ENCODE measurements at places on chromosomes 5 and 9.

DNA sequence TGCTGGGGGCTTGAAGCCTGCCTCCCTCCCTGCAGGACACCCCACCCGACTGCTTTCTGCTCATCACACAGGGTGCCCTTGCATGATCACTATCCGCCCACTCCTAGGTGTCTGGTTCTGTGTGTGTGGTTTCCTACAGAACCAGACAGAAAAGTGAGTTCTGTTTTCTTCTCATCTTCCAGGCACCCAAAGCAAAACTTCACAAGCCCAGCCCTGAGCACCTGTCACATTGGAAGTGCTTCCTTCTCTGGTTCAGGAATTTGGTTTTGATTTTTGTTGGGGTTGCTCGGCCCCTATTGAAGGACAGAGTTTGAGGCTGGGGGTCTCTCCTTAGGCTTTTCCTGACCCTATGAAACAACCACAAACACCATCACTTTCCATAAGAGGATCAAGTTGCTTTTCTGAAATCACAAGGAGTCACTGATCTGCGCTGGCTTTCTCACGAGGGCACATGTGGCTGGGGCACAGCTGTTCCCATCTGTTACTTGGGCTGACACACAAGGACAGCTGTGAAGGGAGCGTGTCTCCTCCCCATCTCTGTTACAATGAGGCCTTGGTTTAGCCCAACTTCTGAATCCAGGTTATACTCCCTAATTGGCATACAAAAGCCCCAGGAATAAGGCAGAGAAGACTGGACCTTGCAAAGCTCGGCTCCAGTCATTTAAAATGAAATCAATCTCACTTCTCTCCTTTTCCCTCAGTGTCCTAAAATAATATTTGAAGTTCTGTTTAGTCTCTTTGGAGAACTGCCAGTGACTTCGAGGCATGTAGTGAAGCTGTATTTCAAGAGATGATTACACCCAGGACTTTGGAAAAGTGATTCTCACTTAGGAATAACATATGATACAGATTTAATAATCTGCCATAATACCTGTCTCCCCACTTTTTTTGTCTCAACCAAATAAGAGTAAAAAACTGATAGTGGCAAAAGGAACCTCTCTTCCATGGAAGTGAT, 213.1 kb upstream of the GAS1 start:
- DNase-seq, result peak; percentile 46

DNA sequence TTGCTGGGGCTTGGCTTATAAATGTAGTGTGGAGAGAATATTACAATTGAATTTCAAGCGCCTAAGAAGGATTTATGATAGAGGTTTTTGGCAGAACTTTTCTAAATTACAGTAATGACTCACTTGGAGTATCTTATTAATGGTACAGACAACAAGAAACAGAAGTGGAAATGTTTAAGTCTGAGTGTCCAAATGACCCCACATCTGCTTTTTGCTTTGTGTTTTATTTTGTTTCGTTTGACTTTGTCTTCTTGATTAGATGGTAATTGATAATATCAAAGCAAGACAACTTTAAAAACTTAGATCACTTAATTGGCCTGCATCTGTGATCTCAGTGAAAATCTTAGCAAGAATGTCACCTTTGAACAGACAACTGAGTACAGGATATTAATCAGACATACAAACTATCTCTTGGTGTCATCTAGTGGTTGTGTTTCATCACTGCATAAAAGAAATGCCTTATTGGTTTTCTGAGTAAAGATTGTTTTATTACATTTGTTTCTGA, 577.4 kb downstream of the ISL1 start:
- DNase-seq, result no peak

- no peak for DNase-seq
These were observed 30.3 kb downstream of the VCP start for GRCh38 chr9:35042081-35042604.

GRCh38 chr5:147481376-147481775, 28.5 kb downstream of the DPYSL3 start:
- no peak for DNase-seq

DNA sequence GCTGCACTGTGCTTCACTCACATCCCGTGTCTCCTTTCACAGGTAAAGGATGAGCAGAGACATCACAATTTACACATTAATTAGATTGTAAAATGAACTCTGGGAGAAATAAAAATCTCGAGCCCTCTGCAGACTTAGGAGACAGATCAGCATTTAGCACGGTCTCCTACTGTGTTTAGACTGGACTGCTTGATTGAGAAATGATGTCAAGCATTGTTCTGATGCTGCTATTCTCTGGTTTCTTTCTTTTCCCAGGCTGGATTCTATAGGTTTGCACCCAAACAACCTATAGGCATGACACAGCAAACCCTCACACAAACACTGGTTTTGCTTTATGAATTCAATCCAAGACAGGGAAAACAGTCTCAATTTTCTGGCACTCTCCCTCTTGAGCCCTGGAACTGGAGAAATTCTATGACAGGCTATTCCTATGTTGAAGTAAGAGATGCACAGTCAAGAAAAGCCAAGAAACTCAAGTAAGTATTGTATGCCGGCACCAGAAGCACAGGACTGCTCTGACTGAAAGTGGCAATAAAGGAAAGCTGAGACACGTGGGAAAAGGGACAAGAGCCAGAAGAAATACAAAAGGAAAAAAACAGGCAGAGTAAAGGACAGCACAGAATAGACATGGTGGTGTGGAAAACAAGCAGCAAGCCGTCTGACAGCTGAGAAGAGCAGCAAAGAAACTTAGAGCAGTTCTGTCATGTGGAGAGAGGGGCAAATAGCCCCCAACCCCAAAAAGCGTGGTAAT, 24.8 kb upstream of the ERAP2 start:
- DNase-seq, result no peak

DNA sequence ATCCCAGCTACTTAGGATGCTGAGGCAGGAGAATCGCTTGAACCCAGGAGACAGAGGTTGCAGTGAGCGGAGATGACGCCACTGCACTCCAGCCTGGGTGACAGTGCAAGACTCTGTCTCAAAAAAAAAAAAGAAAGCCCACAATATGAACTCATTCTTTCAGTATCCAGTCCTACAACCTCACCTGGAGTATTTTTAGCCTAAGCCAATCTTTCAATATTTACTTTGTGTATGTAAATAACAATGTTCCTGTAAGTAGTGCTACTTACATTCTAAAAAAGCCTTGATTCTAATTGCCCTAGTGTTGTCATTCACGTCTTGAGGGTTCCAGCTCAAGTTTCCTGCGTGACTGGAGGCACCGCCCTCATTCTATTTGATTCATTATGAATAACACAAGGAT, 62.0 kb downstream of the BHMT start:
- no peak for DNase-seq

DNA sequence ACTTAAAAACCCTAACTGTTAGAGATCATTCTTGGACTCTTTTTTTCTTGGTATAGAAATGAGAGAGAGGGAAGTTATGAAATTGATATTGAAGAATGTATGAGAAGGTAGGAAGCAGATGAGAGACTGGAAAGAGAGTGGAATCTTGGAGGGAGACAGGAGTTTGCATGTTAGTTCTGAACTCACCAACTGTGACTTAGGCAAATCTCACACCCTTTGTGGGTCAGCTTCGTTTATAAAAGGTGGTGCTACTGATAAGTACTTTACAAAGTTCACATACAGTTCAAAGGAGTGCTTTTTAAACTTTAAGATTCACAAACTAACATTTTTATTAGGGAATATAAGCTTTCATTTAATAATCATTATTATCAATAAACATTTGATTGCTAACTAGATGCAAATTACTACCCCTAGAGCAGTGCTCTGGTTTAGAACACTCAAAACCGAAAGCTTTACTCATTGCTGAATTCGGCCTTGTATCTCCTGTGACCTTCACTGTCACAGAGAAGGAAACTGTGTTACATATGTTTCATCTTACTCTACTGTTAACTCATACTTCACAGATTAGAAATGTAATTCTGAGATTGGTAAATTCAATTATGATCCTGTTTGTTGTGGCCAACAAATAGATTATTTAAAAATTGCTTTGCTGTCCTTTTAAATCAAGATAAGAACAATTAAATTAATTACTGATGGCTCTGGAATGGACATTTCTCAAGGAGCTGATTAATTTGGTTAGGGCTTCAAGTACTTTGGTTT, 143.2 kb downstream of the RMI1 start:
- no peak for DNase-seq

- no peak for DNase-seq
These were observed 2.6 kb downstream of the HNRNPH1 start for GRCh38 chr5:179620703-179621350.

DNA sequence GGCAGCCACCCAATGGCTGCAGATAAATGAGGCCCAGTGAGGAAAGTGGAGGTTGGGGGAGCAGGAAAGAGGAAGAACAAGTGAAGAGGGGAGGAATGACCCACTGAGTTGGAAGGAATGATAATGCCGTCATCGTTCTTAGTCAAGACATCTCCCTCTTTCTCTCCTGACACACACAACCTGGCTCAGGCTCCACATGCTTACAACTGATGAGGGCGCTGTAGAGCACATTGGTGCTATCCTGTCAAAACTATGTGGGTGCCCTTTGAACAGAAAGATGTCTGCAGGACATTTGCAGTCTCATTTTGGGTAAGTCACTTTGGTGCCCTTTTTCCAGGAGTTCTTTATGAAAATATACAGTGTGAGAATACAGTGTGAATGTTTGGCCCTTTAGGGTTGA, 5.9 kb downstream of the IFNW1 start:
- DNase-seq, result no peak

DNA sequence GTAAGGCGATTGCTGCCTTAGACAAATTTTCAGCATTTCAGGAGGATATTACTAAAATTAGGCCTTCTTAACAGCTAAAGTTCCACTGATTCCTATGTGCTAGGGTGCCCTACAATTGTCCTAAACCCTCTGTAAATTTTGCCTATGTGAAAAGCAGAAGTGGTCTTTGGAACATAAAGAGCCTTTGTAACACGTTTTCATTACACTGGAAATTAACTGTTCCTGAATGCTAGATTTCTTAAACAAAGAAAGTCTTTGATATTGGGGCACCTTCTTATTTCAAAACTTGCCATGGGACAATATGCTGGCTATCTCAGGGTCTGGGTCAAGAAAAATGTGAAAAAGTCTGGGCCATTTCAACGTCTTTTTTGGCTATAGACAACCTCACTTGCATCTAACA, 60.4 kb upstream of the MOCS2 start:
- DNase-seq, result no peak

- no peak for DNase-seq
These were observed 256.7 kb upstream of the NREP start for GRCh38 chr5:112013660-112014059.

- no peak for DNase-seq
These were observed 44.4 kb downstream of the MUSK start for GRCh38 chr9:110712955-110713354.

DNA sequence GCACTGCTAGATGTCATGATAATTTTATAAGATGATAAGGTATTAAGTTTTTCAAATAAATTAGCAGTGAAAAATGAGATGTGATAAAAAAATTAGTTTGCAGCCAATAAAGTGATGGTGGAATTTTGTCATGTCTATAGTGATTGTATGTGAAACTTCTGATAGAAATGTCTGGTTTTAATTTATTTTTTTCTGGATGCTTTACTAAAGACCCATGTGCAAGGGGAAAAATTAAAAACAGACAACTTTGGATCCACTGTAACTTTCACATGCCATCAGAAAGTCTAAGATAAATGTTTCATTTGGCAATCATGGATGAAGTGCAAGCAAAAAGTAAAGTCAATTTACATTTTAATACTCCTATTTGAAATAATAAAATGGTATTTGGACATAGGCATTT, 4.4 kb upstream of the NDUFS4 start:
- DNase-seq, result no peak

- peak; percentile 41 for DNase-seq
These were observed 442 bp downstream of the NEURL1B start for GRCh38 chr5:172641359-172642050.

DNA sequence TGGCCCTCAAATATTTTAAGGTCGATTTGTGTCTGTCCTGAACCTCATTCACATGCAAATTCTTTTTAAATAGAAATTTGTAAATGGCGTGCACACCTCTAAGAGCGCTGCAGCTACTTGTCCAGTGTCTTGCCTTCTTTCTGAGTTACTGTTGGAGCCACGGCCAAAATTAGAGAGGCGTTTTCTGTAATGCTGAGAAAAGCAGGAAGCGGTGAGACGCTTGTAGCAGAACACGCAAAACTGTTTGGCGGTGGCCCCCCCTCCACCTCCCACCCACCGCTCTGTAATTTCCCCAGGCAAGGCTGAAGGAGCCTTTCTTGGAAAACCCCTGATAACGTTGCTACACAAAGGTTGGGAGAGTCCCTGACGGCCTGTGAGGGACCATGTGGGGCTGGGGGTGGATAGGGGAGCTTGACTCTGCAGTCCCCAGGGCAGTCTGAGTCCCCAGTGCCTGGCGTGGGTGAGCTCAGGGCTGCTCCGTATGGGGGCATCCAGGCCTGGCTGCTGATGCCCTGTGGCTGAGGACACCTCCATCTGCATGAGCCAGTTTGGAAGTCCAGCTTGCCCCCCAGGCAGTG, 96.5 kb downstream of the GADD45G start:
- no peak for DNase-seq

DNA sequence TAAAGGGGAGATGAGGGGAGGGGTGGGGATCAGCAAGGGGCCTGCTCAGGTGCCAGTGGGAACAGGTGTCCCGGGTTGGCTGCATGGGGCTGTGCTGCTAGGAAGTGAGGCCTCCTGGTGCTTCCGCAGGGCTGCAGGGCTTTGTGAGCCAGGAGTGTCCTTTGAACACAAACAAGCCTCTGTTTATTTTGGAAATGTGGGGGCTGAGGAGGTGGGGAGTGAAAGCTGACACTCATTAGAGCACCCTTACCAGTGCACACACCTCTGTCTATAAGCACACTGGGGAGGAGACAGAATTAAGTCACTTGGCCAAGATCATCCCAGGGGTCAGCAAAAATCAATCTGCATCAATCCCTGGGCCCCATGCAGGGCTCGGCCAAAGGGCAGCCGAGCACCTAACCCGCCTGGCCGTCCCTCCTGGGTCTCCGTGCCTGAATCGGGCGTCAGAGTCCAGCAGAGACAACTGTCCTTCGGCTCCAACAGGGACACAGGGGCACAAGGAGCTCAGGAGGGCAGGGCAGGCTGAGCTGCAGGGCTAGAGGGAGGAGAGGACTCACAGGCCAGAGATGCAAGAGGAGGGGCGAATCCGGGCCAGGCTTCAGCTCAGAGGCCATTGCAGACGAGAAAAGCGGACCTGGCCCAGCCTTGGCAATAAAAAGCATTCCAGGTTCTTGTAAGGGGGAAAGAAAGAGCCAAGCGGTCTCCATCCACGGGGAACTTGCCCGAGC, 99.8 kb downstream of the VAV2 start:
- no peak for DNase-seq

GRCh38 chr9:98922721-98923435, 20.8 kb upstream of the COL15A1 start:
- DNase-seq, result no peak

GRCh38 chr5:131496400-131496713, 138.7 kb downstream of the RAPGEF6 start:
- no peak for DNase-seq

All from left ventricle myocardium inferior (tissue), 1 donor.